Right kidney (tissue), 9 donors: ENCODE measurements at places on chromosomes 16 and 17.

DNA sequence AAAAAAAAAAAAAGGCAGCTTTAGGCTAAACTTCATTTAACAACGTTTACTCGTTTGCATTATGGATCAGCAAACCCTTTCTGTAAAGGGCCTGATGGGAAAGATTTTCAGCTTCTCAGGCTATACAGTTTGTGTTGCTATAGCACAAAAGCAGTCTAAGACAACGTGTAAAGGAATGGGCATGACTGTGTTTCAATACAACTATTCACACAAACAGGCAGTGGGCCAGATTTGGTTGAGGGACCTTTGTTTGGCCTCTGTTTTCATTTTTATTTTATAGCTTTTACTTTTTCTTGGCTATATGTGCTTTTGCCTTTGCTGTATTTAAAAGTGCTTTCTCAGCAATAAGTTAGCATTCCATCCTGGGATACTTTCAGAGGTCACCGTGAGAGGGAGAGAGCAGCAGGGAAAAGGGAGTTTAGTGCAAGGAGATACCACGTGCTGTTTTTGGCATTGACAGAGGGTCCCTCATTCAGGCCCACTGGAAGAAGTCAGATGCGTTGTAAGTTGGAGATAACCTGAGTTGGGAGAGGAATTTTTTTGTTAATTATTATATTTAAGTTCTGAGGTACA, 335.6 kb downstream of the UTP18 start:
- no peak for DNase-seq

DNA sequence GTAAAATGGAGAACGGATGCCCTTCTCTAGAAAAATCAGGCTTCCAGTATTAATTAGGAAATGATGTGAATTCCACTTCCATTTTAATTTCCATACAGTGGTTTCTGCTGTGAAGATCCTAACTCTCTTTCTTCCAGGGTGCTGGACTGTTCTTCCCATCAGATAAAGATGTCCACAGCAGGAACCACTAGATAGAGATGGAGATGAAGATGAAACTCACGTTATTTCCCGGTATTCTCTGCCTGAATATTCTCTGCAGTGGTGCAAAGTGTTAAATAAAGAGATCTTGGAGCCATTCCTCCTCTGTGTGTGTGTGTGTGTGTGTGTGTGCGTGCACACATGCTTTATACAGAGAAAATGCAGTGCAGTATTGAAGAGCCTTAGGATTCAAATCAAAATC, 727.5 kb downstream of the KCNJ2 start:
- no peak for DNase-seq

DNA sequence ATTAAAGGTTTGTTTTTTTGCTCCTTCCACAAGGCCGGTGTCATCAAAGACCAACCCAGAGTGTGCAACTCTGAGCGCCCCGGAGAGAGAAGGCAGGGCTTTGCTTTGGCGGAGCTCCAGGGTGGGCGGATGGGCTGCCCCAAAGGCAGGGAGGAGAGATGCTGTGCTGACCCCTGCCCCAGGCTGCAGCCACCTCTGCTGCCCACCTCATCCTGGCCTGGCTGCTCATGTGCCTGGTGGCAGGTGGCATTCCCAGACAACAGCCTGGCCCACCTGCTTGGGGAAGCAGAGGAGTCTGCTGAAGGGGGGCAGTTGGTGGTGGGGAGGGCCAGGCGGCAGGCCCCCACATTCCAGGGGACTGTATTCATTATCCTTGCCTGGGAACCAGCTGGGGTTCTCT, 122.1 kb downstream of the SDK2 start:
- DNase-seq = no peak

DNA sequence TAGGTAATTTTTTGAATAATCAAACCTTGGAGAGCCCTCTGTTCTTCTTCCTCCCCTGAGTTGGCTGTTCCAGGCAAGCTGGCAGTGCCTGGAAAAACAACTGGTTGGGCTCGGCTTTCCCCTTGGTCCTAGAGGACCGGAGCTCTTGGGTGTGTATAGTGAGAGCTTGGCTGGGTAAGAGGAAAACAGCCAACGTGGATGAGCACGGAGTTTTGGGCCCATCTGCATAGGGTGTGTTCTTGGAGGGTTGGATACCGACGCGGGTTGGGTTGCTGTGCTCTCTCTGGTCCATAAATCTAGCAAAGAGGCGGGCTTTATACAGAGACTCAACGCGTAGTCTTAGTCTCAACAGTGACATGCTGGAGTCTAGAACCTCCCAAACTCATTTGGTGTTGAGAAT, 23.2 kb downstream of the ITGB3 start:
- peak; percentile 45 for DNase-seq

- peak; percentile 1 for DNase-seq
These were observed 12.2 kb upstream of the CBFA2T3 start for GRCh38 chr16:88988980-88989811.

- DNase-seq = no peak
These were observed 105.6 kb upstream of the TOM1L1 start for GRCh38 chr17:54795046-54795445.

DNA sequence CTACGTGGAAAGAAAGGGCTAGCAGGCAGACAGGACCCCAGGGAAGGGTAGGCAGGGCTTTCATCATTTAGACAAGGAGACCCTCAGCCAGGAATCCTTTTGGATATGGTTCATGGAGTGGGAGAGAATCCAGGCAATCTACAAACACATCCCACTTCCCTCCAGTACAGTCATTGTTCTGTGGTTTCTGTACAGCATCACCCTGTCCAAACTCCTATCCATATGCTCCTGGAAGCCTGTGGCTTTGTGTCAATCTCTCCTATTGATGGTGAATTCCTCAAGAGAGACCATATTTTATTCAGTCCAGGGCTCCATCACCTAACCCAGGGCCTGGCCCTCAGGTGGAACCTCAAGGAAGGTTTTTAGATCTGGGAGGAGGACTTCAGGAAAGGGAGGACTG, 99.2 kb downstream of the SPACA3 start:
- DNase-seq = no peak

GRCh38 chr17:17028878-17029535, 13.2 kb upstream of the MPRIP start:
- no peak for DNase-seq

DNA sequence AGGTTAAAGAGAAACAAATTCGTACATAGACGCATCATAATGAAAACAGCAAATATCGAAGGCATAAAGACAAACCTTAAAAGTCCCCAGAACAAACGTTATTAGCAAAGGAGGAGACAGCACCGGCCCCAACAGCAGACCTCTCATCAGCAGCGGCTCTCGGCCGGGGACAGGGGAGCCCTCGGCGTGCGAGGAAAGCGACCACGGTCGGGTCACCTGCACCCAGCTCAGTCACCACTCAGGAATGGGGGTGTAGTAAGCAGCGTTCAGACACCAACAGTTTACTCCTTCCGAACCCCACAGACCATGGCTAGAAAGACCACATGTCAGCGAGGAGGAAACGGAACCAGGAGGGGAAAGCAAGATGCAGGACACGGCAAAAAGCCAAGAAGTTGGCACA, 109.3 kb upstream of the CHMP6 start:
- DNase-seq = no peak

GRCh38 chr17:76438906-76439305, 14.0 kb downstream of the UBE2O start:
- no peak for DNase-seq

DNA sequence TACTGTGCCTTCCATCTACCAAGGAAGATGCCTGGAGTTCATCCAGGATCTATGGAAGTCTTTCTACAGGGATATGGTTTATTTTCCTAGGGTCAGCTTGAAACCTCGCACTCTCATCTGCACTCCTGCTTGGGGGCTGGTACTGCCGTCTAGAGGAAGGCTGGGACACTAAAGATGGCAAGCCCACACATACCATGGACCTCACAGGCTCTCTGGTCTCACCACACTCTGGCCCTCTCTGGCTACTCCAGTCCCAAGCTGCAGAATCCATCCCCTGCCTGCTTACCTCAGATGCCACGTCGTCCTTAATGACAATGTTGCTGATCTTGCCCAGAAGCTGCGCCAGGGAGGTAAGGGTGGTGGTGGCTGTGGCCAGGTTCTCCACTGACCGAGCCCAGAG, 2.1 kb upstream of the UNC119 start:
- no peak for DNase-seq

DNA sequence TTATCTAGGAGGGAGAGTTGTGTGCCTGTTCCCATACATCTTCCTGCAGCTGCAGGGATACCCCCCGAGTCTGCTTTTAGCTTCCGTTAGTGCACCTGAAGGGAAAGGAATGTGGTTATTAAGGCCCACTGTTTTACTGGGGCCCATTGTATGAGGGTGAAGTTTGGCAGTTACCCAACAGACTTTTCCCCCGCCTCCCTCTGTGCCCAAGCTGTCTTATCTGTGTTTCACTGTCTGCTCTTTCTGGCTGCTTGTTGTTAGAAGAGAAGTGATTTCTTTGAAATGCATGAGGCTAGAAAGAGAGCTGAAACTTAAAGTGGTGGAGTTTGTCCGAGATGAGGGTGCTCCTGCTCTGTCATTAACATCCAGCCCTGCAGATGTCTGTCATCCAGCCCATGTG, 7.4 kb upstream of the OR1A2 start:
- no peak for DNase-seq

DNA sequence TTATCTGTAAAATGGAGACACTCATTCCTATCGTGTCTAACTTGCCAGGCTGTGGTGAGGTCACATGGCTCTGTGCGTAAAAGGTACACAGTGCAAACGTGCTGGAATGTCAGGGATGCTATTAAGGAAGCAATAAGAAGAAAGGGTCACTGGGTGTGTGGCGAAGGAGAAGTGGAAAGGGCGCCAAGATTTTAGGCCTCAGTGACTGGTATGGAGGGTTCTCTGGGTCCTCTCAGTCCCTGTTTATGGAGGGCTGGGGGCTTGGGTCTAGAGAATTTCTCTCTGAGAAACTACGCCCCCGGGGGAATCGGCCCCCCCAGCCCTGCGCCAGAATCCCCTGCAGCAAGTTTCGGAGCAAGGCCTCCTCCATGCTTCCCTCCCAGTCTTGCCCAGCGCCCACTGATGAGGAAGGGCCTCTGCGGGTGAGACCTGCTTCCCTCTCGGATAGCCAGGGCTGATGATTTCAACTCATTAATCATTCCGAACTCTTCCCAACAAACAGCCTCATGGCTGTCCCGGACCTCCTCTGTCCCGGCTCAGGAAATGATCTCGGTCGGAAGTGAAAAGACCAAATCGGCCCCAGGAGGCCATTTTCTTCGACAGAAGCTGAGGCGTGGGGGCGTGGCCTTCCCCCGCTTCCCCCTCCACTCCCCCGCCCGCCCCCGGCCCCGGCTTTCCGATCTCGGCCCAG, 1.2 kb upstream of the HEXIM1 start:
- DNase-seq = peak; percentile 91

- DNase-seq = no peak
These were observed 7.6 kb upstream of the IRX5 start for GRCh38 chr16:54923055-54923473.

DNA sequence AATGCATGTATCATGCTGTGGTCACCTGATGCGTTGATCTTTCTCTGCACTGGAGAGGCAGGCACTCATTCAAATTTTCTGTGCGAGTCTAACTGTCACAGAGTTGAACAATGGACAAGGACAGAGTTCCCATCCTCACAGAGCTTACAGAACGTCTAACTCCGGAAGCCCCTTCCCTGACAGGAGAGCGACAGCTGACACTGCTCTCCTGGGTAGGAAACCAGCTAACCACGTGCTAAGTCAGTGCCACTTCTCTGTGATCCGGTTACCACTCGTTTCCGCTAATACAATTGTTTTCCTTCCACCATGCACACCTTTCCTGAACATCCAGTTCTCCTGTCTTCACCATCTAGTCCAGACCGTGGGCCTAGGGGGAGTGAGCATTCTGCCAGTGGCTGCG, 11.3 kb downstream of the KLHDC4 start:
- no peak for DNase-seq

- peak; percentile 47 for DNase-seq
These were observed 77.1 kb upstream of the BRD7 start for GRCh38 chr16:50445621-50446555.

- no peak for DNase-seq
These were observed 46.8 kb downstream of the CYB561 start for GRCh38 chr17:63399316-63399715.

- DNase-seq = no peak
These were observed 7.9 kb downstream of the UNC119 start for GRCh38 chr17:28544402-28545140.

DNA sequence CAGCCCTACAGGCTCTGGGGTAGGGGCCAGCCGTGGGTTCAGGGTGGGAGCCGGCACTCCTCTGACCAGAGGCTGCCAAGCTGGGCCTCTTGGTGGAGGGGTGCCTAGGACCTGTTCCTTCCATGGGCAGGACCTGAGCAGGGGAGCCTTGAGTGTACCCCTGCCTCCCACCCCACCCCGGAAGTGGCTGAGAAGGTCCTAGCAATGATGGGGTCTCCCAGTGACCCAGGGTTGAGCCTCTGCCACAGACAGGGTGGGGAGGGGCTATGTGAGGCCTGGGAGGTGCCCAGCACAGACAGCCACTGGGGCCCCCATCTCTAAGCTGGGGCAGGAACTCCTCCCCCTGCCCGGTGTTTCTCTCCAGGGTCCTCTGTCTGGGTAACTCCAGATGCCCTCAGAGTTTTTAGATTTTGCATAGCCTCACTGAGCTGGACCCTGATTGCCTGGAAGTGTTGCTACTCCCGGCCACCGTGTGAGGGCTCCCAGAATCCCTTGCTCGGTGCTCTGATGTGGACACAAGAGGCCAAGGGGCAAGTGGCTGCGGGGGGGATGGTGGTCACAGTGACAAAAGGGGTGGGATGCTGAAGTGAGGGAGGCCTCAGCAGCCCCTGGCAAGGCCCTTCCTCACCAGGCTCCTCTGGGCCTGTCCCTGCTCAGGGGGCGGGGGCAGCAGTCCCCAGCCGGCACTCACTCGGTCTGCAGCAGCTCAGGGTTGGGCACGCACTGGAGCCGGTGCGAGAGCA, 6.4 kb upstream of the MTSS2 start:
- DNase-seq = no peak

GRCh38 chr17:72427761-72428109, 306.9 kb downstream of the SOX9 start:
- no peak for DNase-seq

DNA sequence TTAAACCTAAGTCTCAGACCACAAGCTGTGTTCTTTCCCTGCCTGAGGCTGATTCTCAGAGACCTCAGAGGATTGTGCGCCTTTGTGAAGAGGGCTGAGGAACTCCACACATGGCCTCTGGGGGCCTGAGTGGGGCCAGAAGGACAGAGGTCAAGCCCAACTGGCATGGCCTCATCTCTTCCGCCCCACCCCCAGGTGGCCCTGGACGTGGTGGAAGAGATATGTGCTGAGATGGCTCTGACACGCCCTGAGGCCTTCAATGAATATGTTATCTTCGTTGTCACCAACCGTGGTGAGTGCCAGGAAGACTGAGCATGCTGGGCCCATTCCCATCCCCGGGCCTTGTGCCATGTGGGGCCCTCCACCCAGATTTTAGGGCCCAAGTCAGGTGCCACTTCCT, 20.1 kb upstream of the ALKBH5 start:
- no peak for DNase-seq

GRCh38 chr16:20803192-20803560, 3.1 kb downstream of the ERI2 start:
- no peak for DNase-seq

DNA sequence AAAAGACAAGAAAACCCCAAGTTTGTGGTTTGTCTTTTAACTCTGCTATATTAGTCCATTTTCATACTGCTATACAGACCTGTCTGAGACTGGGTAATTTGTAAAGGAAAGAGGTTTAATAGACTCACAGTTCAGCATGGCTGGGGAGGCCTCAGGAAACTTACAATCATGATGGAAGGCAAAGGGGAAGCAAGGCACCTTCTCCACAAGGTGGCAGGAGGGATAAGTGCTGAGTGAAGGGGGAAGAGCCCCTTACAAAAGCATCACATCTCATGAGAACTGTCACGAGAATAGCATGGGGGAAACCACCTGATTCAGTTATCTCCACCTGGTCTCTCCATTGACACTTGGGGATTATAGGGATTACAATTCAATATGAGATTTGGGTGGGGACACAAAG, 13.5 kb upstream of the ADAM11 start:
- no peak for DNase-seq

- no peak for DNase-seq
These were observed 2.3 kb upstream of the ITGAE start for GRCh38 chr17:3803308-3803640.
